ENCODE measurements at places on chromosomes 3 and 15. TPM values are rescaled to one million over a fixed set of nuclear protein-coding genes. Genes with fewer than 3 reads are reported as not detected.

The FEZF2 gene
- not detected for total RNA-seq

The IMPG2 gene
- total RNA-seq, result not detected

The LIPH gene
- total RNA-seq, result 5.1 TPM

The SPINK8 gene
- not detected for total RNA-seq

The FILIP1L gene
- 0.74 TPM for total RNA-seq

The CD200 gene
- not detected for total RNA-seq

The DLEC1 gene
- total RNA-seq, result not detected

The COLQ gene
- total RNA-seq, result 0.24 TPM

The GOLGA6L9 gene
- total RNA-seq, result 2.1 TPM

The CNTN6 gene
- total RNA-seq, result not detected

The AP2M1 gene
- 277 TPM for total RNA-seq

The PEX11A gene
- total RNA-seq, result 8.4 TPM

The SRGAP3 gene
- 0.92 TPM for total RNA-seq

The SGO1 gene
- 15.8 TPM for total RNA-seq

The ZIC4 gene
- not detected for total RNA-seq
